ENCODE measurements at places on chromosomes 6 and 20. TPM values are rescaled to one million over a fixed set of nuclear protein-coding genes. Genes with fewer than 3 reads are reported as not detected.

Gene STX7
- total RNA-seq: 34.1 TPM

Gene TUBB2B
- total RNA-seq: 3.4 TPM

Gene RAMACL
- total RNA-seq: 1.3 TPM

Gene UST
- 2.9 TPM for total RNA-seq

Gene NCR2
- total RNA-seq: not detected

Gene VWA7
- total RNA-seq: 0.80 TPM

Gene MATN4
- total RNA-seq: 0.09 TPM

Gene SOBP
- 0.15 TPM for total RNA-seq

Gene HCRTR2
- not detected for total RNA-seq

Gene CNR1
- 4.6 TPM for total RNA-seq

DNA sequence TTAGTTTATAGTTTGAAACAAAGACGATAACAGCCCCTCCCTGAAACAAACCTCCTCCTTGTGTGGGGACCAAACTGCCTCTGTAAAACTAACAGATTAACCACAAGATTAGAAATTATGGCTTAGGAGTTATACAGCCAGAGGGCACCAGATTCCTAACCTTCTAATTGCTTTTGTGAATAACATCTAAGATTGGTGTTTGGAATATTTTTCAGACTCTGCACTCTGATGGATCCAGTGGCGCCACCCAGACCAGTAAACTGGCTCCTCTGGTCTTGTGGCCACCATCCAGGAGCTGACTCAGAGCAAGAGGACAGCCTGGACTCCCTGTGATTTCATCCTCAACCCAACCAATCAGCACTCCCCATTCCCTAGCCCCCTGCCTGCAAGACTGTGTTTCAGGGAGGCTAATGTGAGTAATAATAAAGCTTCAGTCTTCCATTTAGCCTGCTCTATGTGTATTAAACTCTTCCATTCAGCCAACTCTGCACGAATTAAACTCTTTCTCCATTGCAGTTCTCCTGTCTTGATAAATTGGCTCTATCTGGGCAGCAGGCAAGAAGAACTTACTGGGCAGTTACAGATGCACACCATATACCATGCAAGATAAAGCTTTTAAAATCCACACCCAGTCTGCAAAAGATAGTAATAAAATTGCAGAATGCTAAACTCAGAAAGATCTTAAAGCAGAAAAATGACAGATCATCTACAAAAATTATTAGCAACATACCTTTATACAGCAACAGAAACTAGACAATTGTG, 58.5 kb upstream of the SLC22A16 start:
- DNase-seq: no peak

GRCh38 chr6:88823998-88824397, 139.4 kb downstream of the RNGTT start:
- DNase-seq: no peak

DNA sequence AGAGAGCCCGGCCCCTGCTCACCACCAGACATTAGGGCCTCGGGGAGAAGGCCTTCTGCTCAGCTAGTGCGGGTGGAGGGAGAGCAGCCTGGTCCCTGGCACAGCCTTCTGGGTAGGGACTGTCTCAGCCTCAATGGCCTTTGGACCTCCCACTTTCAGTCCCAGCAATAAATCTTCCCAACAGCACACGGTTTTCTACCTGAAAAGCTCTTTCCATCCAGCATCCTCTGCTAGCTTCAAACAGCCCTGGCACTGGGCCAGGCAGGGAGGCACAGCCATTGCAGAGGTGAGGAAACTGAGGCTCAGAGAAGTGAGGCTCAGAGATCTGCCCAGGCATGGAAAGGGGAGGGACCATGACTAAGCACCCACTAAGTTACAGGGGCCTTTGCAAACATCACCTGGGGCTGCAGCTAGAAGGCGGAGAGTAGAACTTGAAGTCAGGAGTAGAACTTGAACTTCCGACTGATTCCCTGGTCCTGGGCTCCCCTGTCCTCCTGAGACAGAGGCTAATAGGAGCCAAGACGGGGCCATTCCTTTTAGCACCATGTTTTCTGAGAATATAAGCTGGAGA, 43.9 kb upstream of the NOL4L start:
- no peak for DNase-seq

DNA sequence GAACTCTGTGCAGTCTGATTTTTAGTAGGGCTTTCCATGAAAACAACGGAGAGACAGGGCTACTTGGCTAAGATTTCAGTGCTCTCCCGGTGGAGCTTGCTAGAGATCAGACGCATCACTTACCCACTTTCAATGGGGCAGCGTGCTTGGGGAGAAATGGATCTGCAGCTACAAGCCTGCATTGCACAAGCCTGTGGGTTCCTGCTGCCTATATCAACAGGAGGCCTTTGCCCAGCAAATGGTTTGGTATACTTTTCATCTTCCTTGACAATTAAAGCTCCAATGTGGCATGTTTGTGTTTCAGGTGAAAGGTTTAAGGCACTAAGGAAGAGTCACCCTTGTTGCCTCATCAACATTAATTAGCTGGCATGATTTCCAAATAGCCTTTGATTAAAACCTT, 136.0 kb upstream of the FOXQ1 start:
- DNase-seq: no peak

- no peak for DNase-seq
Measured at GRCh38 chr6:44967481-44967880, 360.6 kb upstream of the RUNX2 start.

DNA sequence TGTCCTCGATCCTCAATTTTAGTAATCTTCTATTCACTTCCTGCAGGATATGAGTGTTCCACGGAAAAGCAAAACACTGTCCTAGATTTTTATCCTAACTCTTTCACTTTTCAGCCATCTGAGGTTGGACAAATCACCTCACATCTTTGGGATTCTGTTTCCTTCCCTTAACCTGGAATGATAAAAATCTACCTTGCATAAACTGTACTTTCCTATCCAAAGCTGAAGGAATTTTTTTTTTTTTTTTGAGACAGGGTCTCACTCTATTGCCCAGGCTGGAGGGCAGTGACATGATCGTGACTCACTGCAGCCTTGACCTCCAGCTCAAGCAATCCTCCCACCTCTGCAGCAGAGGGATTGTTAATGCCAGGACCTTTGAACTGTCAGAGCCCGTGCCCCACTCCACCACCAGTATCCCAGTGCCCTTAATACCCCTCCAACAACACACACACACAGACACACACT, 20.5 kb downstream of the CAPN11 start:
- no peak for DNase-seq

DNA sequence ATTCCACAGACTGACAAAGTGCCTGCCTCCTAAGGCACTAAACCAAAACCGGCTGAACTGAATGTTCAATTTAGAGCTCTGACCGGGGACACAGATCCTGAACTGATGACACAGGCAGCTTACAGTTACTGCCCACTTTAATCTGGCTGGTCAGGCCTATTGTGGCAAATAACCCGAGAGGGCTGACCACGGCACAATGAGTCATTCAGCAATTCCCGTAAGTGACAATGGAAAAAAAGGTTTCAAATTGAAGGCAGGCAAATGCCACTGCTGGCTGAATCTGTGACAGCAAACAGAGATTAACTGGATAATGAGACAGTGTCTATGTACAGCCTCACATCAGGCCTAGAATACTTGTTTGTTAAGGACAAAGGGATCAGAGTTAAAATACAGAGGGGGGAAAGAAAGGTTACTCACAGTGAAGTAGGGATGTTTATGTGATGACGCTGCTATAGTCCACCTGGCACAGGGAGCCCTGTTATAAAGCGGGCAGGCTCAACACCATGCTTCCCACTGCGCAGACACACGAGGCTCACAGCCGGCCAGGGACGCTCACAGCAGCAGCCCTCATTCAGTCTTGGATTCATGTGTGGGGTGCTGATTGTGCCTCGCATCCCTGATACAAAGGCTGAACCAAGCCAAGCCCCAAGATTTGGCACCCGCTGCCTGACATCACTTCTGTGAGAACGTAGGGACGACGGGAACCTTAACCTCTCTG, 54.4 kb downstream of the RTN4IP1 start:
- DNase-seq: no peak

GRCh38 chr6:144568241-144568640, 283.1 kb downstream of the UTRN start:
- DNase-seq: no peak

GRCh38 chr6:33823806-33824205, 20.0 kb upstream of the MLN start:
- DNase-seq: no peak

GRCh38 chr6:162438980-162439379, 288.6 kb downstream of the PRKN start:
- no peak for DNase-seq

GRCh38 chr6:10404799-10405512, 9.9 kb downstream of the TFAP2A start:
- no peak for DNase-seq

DNA sequence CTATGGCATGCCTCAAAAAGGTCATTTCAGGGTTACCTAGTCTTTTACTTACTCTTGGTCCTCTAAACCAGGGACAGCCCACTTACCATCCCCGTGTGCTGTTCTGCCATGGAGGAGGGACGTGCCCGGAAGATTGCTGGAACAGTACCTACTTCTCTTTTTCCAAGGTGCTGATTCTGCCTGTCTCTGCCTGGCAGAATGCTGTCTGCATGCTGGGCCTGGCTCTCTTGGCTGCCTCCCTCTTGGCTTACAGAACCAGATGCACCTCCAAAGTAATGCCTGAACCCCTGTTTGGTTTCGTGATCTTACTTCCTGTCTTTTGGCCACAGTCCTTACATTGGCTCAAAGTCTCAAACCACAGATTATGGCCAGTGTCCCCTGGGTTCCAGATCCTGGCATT, 120.7 kb upstream of the NT5E start:
- DNase-seq: no peak

DNA sequence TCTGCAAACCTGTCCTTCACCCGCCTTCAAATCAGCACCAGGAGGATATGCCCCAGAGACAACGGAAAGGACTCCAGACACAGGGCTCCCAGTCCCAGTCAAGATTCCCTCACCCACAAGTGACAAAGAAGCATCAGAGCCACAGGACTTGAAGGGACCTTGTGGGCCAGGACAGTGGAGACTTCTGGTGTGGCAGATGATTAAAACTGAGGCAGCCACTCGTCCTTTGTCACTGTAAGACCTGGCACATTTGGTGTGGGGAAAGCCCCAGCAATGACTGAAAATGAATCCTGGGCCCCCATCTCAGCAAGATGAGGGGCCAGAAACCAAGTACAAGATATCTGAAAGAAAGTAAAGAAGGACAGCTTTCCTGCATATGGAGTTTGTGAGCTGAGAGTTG, 15.6 kb upstream of the GMPR start:
- no peak for DNase-seq

DNA sequence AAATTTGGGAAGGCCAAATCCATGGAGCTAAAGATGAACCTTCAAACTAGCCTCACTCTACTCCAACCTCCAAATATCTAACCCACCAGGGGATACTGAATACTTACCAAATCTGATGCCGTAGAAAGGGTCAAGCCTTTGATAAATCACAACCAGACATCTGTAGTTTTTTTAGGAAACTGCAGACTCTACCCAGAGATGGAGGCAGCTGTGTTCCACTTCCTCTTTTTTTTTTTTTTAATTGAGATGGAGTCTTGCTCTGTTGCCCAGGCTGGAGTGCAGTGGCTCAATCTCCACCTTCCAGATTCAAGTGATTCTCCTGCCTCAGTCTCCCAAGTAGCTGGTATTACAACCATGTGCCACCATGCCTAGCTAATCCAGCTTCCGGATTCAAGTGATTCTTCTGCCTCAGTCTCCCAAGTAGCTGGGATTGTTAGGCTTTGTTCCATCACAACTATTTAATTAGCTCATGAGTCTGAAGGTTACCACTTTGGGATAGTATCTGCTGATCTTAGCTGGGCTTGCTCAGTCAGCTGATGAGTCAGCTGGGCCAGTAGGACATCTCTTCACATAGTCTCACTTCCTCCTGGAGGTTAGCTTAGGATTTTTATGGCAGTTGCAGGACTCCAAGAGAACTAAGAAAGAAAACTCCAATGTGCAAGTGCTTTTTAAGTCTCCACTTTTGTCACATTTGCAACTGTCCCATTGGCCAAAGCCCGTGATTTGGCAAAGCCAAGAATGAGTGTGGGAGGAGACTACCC, 13.3 kb downstream of the FRK start:
- DNase-seq: no peak

GRCh38 chr6:165615636-165616035, 47.4 kb downstream of the PDE10A start:
- no peak for DNase-seq

DNA sequence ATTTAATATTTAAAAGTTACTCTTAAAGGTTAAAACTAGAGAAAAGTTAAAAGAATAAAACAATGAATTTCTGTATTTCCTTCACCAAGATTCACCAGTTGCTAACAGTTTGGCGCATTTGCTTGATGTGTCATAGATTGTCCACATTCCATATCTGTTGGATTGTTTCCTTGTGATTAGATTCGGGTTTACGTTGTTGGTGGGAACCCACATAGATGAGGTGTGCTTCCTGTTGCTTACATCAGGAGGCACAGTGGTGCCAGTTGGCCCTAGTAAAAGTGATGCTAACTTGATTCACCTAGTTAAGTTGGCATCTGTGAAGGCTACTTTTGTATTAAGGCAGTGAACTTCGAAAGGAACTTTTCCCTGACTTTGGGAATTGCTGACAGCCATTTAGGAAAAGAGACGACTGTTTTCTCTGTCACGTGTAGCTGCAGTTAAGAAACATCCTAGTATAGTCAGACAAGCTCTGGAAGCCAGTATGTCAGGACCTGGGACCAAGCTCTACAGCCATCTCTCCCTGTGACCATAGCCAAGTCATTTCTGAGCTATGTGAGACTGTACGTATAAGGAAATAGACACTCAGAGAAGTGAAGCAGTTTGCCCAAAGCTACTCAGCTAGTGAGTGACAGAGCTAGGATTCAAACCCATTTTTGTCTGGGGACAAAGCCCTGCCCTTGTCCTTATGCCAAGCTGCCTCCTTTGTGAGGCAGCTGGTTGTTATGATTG, 49.0 kb downstream of the PPARD start:
- DNase-seq: no peak

DNA sequence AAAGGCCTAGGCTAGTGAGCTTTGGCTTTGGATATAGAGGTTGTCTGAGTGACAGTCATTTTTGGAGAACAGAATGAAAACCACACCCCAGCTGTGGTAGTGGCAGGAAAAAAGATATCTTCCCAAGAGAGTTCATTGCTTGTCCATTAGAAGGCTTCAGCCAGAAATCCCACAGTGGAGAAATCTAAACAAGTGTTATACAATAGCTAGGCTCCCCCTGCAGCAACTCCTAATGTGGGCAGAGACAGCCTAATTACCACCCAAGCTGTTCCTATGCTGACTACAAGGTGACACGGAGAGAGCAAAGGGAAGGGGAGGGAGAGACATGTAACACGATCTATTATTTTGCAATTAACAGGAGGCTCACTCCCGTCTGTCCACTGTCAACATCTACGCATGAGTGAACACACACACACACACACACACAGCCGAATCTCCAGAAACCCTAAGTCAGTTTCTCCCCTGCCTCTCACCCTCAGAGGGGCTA, 147.5 kb upstream of the TCF21 start:
- DNase-seq: no peak

DNA sequence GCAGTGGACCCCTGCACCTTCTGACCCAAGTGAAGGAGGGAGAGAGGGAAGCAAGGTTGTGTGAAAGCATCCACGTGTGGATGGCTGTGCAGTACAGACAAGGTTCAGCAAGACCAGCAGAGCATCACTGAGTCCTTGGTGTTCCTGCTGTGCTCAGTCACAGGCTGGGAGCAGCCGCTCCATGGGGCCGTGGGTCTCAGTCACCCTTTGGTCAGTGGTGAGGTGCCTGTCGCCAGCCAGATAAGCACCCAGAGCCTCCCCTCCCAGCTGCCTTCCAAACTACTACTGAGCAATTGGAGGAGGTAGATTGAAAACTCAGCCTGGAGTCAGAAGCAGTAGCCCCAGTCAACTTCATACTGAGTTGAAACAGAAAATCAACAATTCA, 218.9 kb downstream of the SLC24A3 start:
- DNase-seq: no peak

Measured in esophagus squamous epithelium (tissue), 5 donors.